ENCODE measurements at places on chromosomes 2 and 18. TPM values are rescaled to one million over a fixed set of nuclear protein-coding genes. Genes with fewer than 3 reads are reported as not detected.

Gene OTOS
- total RNA-seq, result not detected

Gene LAMA1
- total RNA-seq, result 3.4 TPM

Gene AMER3
- total RNA-seq, result 0.33 TPM

Gene RESP18
- not detected for total RNA-seq

Gene FBXO48
- 0.78 TPM for total RNA-seq

Gene DCC
- total RNA-seq, result 0.33 TPM

Gene GALNT13
- total RNA-seq, result 0.33 TPM

Gene MOGAT1
- total RNA-seq, result 1.8 TPM

Gene CFAP65
- not detected for total RNA-seq

Gene GALNT14
- 2.6 TPM for total RNA-seq

Gene TUBA4B
- total RNA-seq, result not detected

Gene FMNL2
- 44.4 TPM for total RNA-seq

Gene CRYGD
- not detected for total RNA-seq

Gene CREG2
- total RNA-seq, result not detected

Gene C2orf81
- 1.6 TPM for total RNA-seq

Gene HSBP1L1
- 14.8 TPM for total RNA-seq

Gene CCDC195
- not detected for total RNA-seq

Gene C1QL2
- not detected for total RNA-seq

Gene FOXI3
- total RNA-seq, result not detected

Gene TCF23
- total RNA-seq, result 0.66 TPM
